CD8-positive, alpha-beta memory T cell (primary cell): ENCODE measurements at places on chromosomes 4 and X. TPM values are rescaled to one million over a fixed set of nuclear protein-coding genes. Genes with fewer than 3 reads are reported as not detected.

GRCh38 chrX:110258552-110258951, 59.3 kb downstream of the AMMECR1 start:
- DNase-seq, result no peak

GRCh38 chr4:91963486-91963885, 340.3 kb upstream of the GRID2 start:
- DNase-seq, result no peak

- DNase-seq, result no peak
These were observed 99.7 kb upstream of the DDIT4L start for GRCh38 chr4:100289946-100290345.

DNA sequence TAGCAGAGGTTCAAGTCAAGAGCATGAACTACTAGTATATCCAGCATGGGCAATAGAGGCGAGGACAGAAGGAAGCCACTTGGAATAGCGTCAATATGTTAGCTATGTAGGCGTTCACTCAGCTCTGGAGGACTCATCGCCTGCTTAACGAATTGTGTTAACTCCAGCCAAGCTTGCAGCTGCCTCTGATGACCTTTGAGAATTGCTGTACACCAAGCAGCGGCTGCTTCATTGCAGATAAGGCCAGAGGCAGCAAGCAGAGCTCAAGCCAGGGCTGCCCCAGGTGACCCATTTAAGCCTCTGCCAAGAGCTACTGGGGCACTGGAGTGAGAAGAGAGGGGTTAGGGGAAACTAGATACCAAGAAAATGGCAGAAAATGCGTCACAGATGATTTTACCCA, 160.2 kb upstream of the IGFBP7 start:
- no peak for DNase-seq

- DNase-seq, result no peak
These were observed 714.5 kb downstream of the CCSER1 start for GRCh38 chr4:90841676-90842075.

DNA sequence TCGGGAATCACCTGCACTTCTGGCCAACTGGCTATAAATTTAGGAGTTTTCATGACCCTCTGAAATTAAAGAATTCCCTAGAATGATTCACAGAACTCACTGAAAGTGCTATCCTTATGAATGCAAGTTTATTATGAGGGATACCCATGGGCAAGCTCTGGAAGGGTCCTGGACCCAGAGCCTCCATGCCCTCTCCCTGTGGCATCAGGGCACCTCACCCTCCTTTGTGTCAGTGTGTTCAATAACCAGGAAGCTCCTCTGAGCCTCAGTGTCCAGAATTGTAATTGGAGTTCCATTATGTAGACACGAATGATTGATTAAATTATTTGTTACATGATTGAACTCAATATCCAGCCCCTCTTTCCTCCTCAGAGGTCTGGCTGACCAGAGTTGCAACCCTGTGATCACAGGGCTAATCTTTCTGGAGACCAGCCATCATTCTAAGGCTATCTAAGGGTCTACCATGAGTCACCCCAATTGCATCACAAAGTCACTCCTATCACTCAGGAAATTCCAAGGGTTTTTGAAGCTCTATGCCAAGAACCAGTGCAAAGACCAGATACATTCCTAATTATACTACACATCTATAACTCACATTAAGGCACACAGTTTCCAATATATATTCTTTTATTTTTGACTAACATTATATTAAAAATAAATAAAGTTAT, 8.9 kb downstream of the ANXA3 start:
- no peak for DNase-seq

- no peak for DNase-seq
These were observed 129.3 kb upstream of the PGRMC2 start for GRCh38 chr4:128416921-128417320.

DNA sequence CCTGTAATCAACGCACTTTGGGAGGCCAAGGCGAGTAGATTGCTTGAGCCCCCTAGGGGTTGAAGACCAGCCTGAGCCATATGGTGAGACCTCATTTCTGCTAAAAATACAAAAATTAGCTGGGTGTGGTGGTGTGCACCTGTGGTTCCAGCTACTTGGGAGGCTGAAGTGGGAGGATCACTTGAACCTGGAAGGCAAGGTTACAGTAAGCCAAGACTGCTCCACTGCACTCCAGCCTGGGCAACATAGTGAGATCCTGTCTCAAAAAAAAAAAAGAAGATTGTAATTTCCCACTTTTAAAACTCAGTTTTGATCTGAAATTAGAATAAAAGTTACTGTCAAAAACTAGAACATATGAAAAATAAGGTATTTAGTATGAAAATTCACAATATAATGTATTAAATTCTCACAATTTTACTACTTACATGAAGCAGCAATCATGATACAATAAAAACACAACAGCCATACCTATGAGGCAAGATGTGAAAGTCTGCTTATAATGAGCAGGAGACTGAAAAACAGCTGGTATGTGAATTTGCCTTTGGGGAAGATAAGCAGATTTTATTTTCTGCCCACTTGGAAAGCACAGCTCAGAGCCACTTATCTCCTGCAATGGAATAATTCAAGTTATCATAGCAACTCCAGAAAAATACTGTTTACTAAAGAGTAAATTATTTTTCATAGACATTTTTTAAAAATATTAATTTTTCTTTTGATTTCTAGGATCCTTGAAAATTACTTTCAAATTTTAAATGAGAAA, 50.6 kb downstream of the ZGRF1 start:
- no peak for DNase-seq

- no peak for DNase-seq
These were observed 15.5 kb upstream of the HPGDS start for GRCh38 chr4:94358101-94358500.

- no peak for DNase-seq
These were observed 1776.3 kb downstream of the STIM2 start for GRCh38 chr4:28636971-28637370.

DNA sequence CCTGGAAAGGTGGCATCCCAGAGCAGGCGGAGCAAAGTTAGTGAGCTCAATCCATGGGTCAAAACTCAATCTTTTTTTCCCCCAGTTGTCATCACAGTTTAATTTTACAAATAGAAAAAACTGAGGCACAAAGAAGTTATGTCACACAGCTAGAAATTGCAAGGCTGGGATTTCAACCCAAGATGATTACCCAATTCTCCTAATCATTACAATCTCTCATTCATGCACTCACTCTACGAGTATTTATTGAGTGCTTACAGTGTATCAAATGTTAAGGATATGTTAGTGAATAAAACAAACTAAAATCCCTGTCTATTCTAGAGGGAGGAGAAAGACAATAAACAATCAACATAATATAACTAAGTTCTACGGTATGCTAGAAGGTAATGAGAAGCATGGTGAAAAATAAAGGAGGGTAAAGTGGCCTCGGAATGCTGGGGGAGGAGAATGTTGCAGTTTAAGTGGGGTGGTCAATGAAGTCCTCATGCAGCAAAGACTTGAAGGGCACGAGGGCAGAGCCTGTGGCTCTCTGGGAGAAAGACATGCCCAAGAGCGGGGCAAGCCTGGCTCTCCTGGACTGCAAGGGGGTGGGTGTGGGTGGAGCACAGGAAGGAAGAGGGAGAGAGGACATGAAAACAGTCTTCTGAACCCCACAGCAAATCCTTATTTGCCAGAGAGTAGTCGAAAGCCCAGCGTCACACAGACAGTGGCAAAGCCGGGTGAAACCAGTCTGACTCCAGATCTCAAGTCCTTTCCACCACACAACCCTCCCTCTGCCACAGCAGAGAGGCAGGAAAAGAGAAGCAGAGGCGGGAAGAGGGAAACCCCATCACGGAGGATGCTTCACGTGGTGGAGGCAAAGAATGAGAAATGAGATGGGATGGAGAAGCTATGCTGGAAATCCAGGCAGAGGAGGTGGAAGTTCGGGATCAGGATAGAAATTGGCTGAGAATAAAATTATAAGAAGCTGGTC, 48.3 kb downstream of the RAB33B start:
- no peak for DNase-seq

DNA sequence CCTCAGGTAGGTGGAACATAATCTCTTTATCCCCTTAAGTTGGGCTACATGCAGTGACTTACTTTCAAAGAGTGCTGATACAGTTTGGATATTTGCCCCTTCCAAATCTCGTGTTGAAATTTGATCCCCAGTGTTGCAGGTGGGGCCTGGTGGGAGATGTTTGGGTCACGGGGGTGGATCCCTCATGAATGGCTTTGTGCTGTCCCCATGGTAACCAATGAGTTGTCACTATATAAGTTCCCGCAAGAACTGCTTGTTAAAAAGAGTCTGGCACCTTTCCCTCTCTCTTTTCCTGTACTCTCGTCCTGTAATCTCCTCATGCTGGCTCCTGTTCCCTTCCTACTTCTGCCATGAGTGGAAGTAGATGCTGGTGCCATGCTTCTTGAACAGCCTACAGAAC, 71.3 kb downstream of the GLRA3 start:
- DNase-seq, result no peak

GRCh38 chr4:188417181-188417580, 277.9 kb downstream of the TRIML1 start:
- DNase-seq, result no peak

GRCh38 chr4:106160560-106160959, 155.4 kb downstream of the TBCK start:
- DNase-seq, result no peak

DNA sequence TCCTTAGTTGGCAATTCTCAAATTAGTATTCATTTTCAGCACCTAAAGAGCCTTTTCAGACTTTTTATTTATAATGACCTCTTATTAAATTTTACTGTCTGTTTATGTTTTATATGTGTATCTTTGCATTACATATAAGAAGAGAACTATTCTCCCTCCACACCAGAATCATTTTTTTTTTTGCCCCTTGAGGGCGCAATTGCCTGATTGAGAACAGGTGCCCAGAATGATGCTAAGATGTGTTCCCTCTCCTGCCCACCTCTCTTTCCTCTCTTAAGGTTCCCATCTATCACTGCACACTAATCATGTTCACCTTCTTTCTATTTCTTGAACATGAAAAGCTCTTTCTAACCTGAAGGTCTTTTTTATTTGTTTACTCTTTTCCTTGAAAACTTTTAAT, 44.2 kb upstream of the ADAM29 start:
- no peak for DNase-seq

- peak; percentile 55 for DNase-seq
These were observed 306.3 kb downstream of the ANK2 start for GRCh38 chr4:113355550-113356371.

DNA sequence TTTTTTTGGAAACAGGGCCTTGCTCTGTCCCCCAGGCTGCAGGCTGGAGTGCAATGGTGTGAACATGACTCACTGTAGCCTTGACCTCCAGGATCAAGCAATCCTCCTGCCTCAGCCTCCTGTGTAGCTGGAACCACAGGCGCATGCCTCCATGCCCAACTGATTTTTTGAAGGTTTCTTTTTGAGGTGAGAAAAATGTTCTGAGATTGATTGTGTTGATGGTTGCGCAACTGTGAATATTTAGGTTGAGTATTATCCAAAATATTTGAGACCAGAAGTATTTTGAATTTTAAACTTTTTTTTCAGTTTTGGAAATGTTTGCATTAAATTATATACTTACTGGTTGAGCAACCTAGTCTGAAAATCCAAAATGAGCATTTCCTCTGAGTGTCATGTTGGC, 2.6 kb upstream of the CCNI start:
- DNase-seq, result no peak

- no peak for DNase-seq
These were observed 24.3 kb downstream of the TMEM255A start for GRCh38 chrX:120286733-120287512.

DNA sequence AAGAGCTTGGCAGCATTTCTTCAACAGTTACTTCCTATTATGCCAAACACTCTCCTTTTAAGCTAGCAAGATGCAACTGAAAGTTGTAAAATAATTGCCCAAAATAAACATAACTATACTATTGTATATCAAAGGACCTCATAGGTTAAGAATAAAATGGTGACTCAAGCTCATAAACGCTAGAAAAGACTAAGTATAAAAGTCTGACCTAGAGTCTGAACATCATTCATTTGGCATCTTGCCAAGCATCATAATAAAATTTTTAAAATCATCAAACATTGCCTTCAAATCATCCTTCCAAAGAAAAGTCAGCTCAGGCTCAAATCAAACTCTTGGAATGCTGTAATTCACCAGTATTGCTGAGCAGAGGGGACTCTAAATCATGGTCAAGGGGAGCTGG, 281.2 kb downstream of the QDPR start:
- no peak for DNase-seq

Gene GPR119
- total RNA-seq, result not detected

Gene DCX
- total RNA-seq, result not detected

Gene CENPI
- total RNA-seq, result 15.5 TPM

Gene TMEM47
- total RNA-seq, result not detected

Gene VCX3B
- total RNA-seq, result not detected

Gene HTT-AS
- not detected for total RNA-seq

Gene SLC49A3
- 0.80 TPM for total RNA-seq

Gene FRMD7
- total RNA-seq, result not detected

Gene GAGE12F
- total RNA-seq, result not detected

Gene CT47B1
- total RNA-seq, result not detected

Gene RAB41
- not detected for total RNA-seq
